ENCODE measurements at places on chromosomes 1 and 21.

DNA sequence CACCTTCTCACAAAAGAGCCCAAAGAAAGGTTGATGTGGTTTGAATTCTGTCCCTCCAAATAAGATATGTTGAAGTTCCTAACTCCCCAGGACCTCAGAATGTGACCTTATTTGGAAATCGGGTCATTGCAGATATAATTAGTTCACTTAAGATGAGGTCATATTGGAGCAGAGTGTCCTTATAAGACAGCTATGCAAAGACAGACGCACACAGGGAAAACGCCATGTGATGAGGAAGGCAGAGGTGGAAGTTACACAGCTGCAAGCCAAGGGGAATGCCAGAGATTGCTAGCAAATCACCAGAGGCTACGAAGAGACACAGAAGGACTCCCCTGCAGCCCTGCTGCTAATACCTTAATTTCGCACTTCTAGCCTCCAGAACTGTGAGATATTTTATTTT is 5.2 kb upstream of the ABCB10 start:
- DNase-seq = no peak

- no peak for DNase-seq
Measured at GRCh38 chr1:54310439-54311328, 95.5 kb downstream of the SSBP3 start.

DNA sequence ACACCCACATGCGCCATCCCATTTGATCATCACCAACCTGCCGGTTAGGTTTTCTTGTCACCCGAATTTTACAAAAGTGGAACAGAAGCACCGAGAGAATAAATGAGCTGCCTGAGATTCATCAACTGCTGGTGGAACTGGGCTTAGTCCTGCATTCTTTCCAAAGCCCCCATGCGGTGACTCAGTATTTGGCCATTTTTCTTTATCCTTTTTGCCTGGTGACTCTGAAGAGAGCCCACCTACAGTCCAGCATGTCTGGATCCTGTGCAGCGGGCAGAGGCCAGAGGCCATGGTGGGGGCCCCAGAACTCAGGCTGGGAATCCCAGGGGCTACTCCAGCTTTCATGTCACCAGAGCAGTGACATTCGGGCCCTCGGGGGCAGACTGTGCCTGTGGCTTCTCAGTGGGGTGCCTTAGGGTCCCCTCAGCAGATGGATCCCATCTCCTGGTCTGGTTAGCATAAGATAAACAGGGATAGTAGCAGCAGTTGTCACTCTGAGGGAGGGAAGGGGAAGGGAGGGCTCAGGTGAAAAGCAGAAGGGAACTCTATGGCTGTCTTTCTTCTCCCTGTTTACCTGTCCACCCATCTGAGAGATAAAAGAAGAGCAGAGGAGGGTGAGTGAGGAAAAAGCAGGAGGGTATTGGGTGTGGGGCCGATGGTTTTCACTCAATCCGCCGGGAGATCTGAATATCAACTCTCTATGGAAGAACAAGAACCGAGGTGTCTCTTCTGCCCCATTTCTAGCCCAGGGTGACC is 63.2 kb downstream of the KIF26B start:
- DNase-seq = no peak

DNA sequence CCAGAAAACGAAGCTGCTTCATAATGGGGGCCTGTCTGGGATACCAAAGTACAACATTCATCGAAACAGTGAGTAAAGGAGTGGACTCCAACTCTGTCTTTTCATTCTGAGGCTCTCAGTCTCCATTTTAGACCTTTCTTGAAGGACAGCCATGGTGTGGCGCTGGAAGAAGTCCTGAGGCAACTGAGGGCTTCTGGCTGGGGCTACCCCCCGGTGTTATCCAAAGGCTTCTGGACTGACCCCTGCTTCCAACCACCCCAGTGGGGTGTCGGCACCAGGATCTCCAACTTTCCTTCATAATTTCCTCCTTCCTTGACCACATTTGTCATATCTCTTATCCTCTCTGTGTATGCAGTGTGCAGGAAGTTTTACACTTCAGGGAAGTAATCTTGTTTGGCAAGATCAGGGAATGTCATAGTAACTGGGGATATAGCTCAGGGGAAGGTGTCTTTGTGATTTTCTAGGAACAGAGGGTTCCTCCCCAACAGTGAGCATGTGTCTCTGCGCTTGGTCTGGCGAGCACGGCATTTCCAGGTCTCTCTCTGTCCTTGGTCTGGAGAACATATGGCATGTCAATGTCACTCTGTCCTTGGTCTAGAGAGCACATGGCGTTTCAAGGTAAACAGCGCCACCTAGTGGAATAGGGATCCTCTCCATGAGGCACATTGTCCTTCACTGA is 19.4 kb upstream of the BSDC1 start:
- no peak for DNase-seq

DNA sequence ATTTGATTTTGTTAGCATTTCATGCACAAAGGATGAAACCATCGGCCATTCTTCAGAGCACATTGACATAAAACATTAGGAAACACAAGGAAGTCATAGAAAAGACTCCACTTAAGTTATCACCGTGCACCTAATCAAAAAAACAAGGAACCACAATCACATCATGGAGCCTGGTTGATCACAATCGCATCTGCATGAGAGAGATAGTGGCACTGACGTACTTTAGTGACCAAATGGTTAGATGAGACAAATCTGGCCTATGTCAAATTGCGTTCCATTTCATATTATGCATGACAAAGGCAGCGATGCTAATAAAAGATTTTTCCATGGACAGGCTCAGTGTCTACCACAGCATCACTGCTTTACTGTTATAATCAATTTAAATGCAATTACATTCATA is 571.8 kb upstream of the ADGRL2 start:
- no peak for DNase-seq

- DNase-seq = no peak
Measured at GRCh38 chr1:204261746-204262505, 48.1 kb upstream of the GOLT1A start.

All from HS-5 (cell line).